ENCODE measurements at places on chromosomes 1 and 21.
A peak's percentile ranks its signal among the peaks of the same experiment; 100 is the strongest.

DNA sequence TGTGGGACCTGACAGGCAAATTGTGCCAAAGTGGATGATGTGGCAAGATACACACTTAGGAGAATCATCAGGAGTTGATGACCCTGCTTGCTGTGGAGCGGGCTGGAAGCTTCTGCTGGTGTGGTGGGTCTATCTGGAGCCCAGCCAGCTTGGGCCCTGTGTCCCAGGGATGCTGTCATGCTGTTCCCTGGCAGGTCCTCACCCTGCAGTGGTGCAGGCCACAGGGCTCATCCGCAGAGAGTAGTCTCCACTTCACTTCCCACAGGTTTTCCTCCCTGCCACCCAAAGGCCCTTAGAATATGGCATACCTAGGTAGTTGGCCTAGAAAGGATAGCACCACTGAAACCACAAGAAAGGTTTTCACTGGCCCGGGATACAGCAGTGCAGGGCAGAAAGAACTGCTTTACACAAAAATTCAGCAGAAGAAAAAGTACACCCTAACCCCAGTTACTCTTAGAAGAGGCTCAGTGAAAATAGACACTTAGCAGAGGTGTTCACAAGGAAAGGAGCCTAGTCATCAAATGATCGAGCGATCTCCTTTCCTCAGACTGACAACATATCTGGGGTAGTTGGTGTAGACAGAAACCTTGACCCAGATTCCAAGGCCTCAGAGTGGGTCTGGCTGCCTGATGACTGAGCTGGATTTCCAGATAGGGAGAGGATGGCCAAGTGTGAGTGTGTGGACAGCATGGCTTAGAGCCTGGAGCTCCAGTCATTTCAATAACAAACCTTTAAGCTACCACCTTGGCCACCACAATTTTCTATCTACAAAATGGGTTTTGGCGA is 1.3 kb upstream of the C1orf226 start:
- no peak for DNase-seq

- DNase-seq, result no peak
These were observed 21.2 kb upstream of the IFNAR2 start for GRCh38 chr21:33208534-33208933.

DNA sequence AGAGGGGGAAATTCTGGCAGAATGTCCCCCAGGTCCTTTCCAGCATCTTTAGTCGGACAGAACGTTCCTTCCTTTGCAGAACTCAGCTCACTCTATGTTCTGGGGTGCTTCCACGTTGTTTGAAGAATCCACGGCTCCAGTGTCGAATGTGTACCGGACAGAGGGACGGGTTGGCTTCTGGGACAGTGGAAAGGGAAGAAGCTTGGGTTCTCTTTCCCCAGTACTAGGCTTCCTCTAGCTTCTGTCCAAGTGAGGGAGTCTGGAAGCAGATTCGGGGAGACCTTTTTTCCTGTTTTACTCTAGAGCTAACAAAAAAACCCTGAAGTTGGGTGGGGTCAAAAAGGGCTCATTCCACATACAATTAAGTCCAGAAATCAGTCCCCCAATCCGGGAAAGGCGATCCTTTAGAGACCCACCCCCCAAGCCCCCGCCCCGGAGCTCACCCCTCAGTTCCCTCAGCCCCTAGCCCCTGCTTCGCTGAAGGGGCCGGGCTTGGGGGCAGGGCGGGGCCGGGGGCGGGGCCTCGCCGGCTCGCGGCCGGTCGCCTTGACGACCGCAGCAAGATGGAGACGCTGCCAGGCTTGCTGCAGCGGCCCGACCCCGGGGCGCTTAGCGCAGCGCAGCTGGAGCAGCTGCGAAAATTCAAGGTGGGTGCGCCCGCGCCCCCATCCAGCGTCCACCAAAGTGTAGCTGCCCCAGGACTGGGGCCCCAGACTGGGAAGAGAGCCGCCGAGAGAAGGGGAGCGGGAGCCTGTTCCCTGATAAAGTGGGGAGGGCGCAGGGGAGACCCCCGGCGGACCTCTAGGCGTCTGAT is at the start of gene RIIAD1:
Gene RIIAD1 (plus strand): TSS at position 549 of the 814 bp plus-strand sequence. CDS start 15 bp downstream, at position 564.
- peak; percentile 37 for DNase-seq

GRCh38 chr1:206555473-206555935 is 48.2 kb downstream of the RASSF5 start:
- DNase-seq, result peak; percentile 62

DNA sequence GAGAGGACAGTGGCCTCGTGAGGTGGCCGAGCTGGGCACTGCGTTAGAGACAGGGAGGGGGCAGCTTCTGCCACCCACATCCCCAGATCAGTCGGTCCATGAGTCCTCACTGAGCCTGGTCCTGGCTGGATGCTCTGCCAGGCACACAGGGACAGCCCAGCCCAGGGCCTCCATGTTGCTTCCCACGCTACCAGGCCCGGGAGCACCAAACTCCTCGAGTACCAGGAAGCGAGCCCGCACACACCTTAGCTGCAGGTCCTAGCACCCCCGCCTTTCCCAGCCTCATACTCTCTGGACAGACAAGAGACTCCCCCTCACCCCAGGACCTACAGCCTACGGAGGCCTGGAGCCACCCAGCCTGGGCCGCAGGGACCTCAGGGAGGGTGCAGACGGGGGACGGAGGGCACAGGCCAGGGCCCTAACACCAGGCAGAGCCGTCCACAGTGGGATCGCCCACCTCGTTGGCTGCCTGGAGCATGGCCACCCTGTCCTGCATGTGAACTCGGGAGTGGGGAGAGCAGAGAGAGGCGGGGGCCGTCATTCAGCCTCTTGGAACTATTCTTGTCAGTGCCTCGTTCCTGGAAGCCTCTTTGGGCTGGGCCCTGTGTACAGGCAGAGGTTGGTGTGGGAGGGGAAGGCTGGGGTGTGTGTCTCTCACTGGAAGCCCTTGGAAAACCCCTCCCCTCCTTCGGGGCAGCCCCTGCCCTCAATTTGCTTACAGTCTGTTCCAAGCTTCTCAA is 90.9 kb upstream of the RUNX3 start:
- no peak for DNase-seq

DNA sequence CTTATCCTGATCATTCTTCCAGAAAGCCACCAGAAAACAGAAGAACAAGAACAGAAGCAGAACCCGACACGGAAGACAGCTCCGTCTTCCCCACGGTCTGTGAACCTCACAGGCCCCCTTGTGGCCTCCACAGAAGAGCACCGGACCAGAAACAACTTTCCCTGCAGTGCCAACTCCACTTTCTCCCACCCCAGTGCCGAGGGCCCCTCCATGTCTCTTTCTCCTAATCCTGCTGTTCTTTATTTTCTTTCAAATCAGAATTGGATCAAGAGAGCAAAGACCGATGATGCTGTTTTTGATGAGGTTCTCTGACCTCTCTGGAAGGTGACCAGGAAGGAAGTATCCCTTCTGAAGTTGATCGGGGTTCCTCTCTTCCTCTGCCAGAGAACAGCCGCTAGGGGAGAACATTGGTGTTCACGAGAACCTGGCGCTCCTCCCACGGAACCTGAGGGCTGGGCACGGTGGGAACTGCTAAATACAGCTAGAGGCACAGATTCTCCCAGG is 58.9 kb upstream of the CTTNBP2NL start:
- DNase-seq, result peak; percentile 17

- no peak for DNase-seq
These were observed 45.0 kb downstream of the SLC19A1 start for GRCh38 chr21:45496968-45497845.

GRCh38 chr1:246335151-246335550 is 171.9 kb downstream of the SMYD3 start:
- DNase-seq, result no peak

DNA sequence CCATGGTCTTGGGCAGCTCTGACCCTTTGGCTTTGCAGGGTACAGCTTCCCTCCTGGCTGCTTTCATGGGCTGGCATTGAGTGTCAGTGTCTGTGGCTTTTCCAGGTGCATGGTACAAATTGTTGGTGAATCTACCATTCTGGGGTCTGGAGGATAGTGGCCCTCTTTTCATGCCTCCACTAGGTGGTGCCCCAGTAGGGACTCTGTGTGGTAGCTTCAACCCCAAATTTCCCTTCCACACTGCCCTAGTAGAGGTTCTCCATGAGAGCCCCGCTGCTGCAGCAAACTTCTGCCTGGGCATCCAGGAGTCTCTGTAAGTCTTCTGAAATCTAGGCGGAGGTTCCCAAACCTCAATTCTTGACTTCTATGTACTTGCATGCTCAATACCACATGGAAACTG is 494.5 kb upstream of the LRRC7 start:
- no peak for DNase-seq

- no peak for DNase-seq
These were observed at the start of gene FCRL3 for GRCh38 chr1:157700732-157701131. Gene FCRL3, minus strand, starts transcription at chr1:157700769. Its CDS starts 280 bp downstream, at chr1:157700489.

DNA sequence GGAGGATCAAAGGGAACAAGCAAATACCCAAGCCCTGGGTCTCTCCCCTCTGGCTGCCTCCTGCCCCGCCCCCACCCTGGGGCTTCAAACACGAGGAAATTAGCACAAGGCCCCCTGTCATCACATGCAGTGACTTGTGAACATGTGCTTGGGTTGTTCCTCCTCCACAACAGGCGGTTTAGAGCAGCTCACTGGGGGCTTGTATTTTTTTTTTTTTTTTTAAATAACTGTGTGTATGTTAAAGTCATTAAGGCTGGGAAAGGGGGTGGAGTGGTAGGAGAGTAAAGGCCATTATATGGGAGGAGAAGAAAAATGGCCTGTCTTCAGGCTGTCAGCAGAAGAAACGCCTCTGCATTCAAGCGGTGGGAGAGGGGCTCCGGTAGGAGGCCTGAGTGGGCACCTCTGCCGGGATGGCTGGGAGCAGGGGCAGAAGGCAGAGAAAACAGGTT is 64.2 kb downstream of the PLXNA2 start:
- no peak for DNase-seq

DNA sequence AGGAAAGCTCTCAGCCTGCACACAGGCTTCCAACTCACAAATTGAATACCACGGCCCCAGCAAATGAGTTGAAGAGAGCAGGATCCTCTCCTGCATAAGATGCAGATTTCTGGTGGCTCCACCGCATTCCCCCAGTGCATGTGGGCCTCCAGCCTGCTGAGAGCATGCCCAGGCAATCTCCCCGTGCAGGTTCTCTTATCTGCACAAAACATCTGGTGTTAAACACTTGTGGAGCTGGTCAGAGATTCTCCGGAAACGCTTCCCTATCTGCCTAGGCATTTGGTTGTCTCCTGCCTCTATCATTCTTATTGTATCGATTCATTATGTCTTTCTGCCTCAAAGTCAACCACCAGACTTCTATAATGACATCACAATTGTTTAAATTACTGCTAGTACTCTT is 1349.0 kb upstream of the B3GALT2 start:
- DNase-seq, result no peak

All from stimulated activated naive CD8-positive, alpha-beta T cell treated with anti-CD3 and anti-CD28 coated beads, Interleukin-15, Interleukin-2, amounts not matched to agents 100 U/mL and 50 U/mL, for 24 hours (primary cell).